Stimulated activated naive CD4-positive, alpha-beta T cell (primary cell): ENCODE measurements at places on chromosomes 16 and 17.
A peak's percentile ranks its signal among the peaks of the same experiment; 100 is the strongest.

DNA sequence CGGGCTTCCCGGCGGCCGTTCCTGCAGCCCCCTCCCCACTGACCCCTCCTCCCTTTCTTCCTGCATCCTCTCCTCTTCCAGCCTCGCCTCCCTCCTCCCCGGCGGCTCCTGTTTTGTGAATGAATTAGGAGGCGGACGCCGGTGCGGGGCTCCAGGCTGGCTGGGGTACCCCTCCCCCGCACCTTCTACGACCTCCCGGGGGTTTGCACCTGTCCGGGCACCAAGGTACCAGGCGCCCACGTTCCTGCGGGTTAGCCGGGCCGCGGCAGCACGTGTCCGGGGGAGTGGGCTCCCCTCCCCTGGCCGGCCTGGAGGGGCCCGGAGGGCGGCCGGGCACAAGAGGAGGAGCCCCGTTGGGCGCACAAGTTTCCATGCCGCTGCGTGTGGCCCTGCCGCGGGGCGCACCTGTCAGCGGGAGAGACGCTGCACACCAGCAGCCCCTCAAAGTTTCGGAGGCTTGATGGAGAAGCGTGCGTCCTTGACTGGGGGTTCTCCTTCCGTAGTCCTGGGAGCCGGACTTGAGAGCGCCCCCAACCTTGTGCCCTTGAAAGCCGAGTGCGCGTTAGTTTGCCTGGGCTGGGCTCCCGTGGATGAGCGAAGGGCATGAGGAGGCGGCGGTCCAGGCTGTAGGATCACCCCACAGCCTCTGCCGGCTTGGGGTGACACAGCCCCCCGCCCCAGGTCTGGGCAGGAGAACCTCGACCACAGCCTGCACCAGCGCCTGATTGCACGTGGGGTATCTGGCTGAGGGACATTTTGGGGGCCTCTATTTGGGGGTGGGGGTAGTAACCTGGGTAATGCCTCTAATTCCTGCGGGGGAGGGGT is 1.2 kb downstream of the HAS3 start:
- no peak for DNase-seq

DNA sequence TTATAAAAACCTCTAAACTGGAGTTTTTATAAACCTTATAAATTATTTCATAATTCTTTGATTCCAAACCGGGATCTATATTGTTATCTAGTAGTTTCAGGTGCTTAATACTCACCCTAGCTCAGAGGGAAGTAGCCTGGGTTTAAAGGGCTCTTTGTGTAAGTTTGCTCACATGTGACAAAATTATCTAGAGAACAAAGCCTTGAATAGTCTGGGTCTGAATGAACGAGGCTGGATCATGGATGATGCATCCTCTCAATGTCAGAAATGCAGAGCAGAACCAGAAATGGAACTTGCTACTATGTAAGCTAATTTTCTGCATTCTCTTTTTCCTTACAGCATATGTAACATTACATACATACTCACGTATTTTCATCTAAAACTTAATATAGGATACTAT is 103.9 kb upstream of the NETO2 start:
- no peak for DNase-seq

DNA sequence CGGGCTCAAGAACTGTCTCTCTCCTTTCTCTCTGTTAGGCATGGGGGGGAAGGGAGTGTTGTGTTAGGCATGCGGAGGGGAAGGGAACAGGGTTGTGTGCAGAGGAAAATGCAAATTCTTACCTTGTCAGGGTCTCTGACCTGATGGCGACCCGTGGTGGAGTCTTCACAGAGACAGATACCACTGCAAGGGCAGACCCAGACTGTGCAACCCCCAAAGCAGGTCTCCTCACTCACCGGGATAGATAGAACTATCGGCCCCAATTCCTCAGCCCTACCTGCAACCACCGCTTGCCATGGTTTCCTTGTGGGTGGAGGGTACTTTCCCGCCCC is 9.6 kb upstream of the MPP2 start:
- no peak for DNase-seq

GRCh38 chr17:38747463-38748148 is 530 bp downstream of the PCGF2 start:
- DNase-seq: no peak

DNA sequence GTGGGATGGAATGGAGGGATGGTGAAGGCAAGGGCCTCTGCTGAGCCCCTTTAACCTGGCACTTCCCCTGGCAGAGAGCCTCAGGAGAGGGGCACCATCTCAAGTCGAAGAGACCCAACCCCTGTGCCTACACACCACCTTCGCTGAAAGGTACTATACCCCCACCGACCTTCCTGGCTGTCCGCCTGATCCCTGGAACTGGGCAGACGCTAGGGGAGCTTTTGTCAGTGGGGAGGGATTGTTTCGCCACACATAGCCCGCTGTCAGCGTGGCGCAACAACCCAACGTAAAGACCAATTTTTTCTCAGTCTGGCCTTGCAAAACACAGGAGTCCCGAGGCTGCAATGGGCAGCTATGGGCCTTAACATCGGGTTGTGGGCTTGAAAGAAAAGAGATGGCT is 3.1 kb downstream of the PPP1R1B start:
- DNase-seq: no peak

GRCh38 chr17:28717578-28718332 is at the start of gene RAB34:
TSS of gene RAB34 (minus strand) at chr17:28717868. CDS start at chr17:28717266, 602 bp downstream.
- peak; percentile 20 for DNase-seq

DNA sequence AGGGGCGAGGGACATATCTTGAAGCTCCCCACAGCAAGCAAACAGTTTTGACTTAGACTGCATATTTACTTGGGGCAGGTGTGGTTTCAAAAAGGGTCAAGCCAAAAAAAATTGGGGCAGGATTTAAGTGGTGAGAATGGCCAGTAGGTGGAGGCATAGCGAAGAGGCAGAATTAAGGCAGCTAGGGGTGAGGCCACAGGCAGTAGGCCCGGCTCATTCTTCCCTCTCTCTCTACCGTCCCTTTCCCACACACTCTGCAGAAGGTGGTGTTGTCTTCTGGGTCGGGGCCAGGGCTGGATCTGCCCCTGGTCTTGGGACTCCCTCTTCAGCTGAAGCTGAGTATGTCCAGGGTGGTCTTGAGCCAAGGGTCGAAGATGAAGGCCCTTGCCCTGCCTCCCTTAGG is 2.6 kb downstream of the SHBG start:
- peak; percentile 19 for DNase-seq

DNA sequence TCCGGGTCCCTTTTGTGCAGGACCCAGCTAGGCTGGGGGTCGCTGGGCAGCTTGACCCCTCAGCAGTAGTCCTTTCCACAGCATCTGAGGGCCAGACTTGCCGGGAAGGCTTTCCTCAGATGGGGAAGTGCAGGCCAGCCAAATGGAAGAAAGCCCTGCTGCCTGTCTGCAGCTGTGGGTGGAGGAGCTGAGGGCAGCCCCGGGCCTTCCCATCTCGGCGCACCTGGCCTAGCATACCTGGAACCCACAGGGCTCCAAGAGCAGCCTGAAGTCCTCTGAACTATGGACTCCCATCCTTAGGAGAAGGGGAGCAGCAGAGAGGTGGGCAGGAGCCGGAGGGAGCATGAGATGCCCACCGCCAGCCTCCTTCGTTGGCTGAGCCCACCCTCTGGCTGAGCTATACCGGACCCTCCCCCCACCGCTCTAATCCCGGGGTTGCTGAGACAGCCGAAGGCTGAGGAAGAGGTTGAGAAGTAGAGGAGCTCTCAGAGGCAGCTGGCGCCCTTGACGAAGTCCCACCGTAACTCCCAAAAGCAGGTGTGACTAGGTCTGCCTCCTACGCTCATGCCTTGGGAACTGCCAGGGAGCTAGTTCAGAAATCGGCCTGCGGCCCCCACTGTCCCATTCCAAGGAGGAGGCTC is 13.2 kb downstream of the UBALD2 start:
- no peak for DNase-seq

DNA sequence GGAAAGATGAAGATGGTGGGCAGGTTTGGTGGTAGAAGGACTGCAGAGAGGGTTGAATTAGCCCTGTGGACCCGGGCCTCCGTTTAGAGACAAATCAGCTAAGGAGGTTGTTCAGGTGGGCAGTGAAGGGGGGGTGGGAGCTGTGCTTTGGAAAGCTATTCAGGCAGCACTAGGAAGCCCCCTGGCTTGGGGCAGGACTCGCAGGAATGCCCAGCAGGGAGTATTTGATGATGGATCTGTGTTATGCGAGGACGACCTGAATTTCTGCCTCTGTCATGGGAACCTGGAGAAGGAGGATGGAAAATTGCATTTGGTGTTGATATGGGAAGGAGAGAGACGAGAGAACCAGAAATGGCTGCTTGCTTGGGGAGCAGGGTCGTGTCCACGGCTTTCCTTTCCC is 3.5 kb downstream of the SPDYE4 start:
- no peak for DNase-seq
